Naive thymus-derived CD8-positive, alpha-beta T cell (primary cell): ENCODE measurements at places on chromosomes 3 and 15. TPM values are rescaled to one million over a fixed set of nuclear protein-coding genes. Genes with fewer than 3 reads are reported as not detected.

Gene NUP210
- 141 TPM for total RNA-seq

Gene ARIH2
- total RNA-seq, result 162 TPM

Gene SPTSSB
- not detected for total RNA-seq

Gene TAGLN3
- total RNA-seq, result not detected

Gene POLQ
- total RNA-seq, result 0.36 TPM

Gene CRABP1
- total RNA-seq, result not detected

Gene PLSCR1
- 19.9 TPM for total RNA-seq

Gene FAM98B
- 25.6 TPM for total RNA-seq

Gene TXNRD3
- 6.2 TPM for total RNA-seq

Gene BOC
- total RNA-seq, result not detected

Gene CELF6
- 4.7 TPM for total RNA-seq

Gene IGDCC3
- not detected for total RNA-seq

Gene LRRC31
- not detected for total RNA-seq

Gene OXTR
- total RNA-seq, result 0.58 TPM

Gene GPR27
- total RNA-seq, result 0.16 TPM

Gene ACOX2
- not detected for total RNA-seq

Gene BFSP2
- total RNA-seq, result not detected

Gene SHC4
- not detected for total RNA-seq

Gene MYO5A
- total RNA-seq, result 23.2 TPM

Gene PLSCR5
- total RNA-seq, result not detected

Gene CFAP100
- not detected for total RNA-seq

Gene SLC28A2
- not detected for total RNA-seq

Gene SKOR1
- total RNA-seq, result 1.4 TPM

Gene HOMER2
- total RNA-seq, result 6.2 TPM

Gene SERPINI2
- total RNA-seq, result not detected

Gene EOGT
- 14.4 TPM for total RNA-seq

Gene CADM2
- total RNA-seq, result 0.55 TPM

Gene SCN5A
- total RNA-seq, result 0.55 TPM

Gene C3orf52
- total RNA-seq, result 0.94 TPM

Gene KCNMB2
- not detected for total RNA-seq

Gene CACNA2D3
- not detected for total RNA-seq

Gene SCAP
- 95.9 TPM for total RNA-seq

Gene FILIP1L
- total RNA-seq, result 0.14 TPM

Gene SLC25A36
- 73.6 TPM for total RNA-seq

Gene POPDC2
- 8.4 TPM for total RNA-seq

Gene TM4SF4
- not detected for total RNA-seq

Gene CAPN3
- 24.2 TPM for total RNA-seq

Gene EHHADH
- total RNA-seq, result 5.4 TPM

Gene CCDC54
- not detected for total RNA-seq
